ENCODE measurements at places on chromosomes 5 and 9.

DNA sequence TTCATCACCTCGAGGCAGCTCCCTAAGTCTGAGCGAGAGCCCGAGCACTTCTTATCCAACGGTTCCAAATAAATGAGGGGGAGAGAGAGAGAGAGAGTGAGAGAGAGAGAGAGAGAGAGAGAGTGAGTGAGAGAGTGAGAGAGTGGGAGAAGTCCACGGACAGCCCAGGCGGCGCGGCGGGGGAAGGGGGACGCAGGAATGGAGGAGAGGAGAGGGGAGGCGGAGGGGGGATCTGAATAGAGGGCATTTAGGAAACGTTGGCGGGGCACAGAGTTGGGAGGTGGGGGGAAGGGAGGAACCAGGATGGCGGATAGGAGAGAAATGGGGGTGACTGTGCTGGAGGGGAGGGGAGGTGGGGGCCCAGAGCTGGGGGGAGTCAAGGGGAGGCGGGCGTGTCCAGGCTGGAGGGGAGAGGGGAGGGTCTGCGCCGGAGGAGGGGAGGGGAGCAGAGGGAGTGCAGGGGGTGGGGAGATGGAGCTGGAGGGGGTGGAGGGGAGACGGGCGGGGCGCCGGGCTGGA lies 398 bp upstream of the BASP1 start:
- DNase-seq, result no peak

DNA sequence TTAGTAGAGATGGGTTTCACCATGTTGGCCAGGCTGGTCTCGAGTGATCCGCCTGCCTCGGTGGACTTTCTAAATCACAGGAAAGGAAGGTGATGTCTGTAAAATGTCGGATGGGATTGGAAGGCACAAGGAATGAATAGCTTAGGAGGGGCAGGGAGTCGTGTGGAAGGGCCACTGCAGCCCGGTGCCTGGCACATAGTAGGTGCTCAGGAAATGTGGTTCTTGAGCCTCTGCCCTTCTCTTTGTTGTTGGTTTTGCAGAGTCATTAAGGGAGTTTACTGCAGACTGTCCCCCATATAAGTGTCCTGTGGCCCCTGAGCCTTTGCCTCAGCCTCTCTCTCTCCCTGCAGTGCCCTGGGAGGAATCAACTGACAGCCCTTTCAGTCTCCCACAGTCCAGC lies 11.8 kb downstream of the NEK6 start:
- no peak for DNase-seq

DNA sequence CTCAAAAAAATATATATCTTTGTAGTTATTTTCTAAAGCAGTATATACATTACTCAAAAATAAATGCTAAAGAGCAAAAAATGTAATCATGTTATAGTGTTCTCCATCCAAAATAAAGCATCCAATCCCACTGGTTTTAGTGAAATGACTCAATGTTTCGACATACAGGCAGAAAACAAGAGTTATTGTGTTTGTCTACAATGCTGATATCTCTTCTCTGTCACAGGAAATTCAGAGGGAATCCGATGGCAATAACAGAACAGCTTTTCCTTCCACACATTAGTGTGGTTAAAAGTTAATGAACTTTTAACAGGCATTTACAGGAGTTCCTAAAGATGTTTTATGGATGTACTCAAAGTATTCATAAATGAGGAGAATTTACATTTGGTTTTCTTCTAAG lies 12.0 kb downstream of the TTC33 start:
- no peak for DNase-seq

- DNase-seq, result no peak
These were observed 106.2 kb downstream of the MAST4 start for GRCh38 chr5:66702426-66702825.

GRCh38 chr9:70127036-70127435 lies 83.4 kb downstream of the MAMDC2 start:
- no peak for DNase-seq

DNA sequence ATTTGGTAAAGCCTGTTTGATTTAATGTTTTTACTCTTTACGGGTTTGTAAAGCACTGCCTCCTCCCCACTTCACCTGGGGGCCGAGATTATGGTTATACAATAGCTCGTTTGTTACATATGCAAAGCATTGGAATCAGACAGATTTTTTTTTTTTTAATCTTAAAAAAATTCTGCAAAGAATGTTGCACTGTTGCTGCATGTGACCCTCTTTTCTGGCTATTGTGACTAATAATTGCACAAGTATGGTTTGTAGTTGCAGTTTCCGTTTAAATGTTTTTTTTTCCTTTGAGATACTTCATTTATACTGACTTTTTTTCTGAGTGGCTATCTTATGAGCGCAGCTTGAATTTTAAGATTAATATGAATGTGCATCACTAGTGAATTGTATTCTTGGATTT lies 165.3 kb downstream of the KDM4C start:
- DNase-seq, result no peak
